ENCODE measurements at places on chromosomes 6 and 20.

GRCh38 chr20:19257865-19258264 is 45.4 kb downstream of the SLC24A3 start:
- DNase-seq: no peak

DNA sequence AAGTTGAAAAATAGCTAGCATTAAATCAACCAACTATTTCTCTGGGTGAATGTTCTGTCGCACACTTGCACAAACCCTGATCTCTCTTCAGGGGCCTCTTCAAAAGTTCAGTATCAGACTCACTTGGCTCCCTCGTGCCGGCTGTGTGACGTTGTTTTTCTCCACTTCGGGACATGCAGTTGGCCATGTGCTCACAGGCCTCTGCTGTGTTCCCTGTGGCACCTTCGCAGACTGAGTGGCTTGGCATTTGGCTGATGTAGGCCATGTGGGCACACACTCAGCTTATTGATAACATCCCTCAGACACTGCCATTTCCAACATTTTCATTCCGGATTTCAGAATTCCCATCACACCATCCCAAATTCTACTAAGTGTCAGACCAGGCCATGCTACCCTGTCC is 49.3 kb downstream of the PACRG start:
- DNase-seq: no peak

DNA sequence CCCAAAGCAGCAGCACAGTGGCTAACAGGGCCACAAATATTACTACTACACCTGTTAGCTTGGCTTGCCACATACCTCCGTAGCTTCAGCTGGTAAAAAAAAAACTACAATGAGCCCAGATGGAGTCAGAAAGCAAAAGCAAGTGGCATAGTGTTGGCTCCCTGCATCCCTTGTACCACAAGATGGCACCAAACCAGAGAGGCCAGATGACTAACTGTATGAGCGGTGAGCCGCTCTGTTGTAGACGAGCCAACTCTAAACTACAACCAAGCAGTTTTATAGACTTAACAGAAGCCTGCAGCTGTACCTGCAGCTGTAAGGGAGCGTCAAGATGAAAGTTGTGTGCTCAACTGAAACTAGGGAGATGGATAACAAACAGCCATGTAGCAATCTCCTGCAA is 84.5 kb upstream of the MCHR2 start:
- DNase-seq: no peak

- no peak for DNase-seq
Measured at GRCh38 chr20:47691625-47692024, 93.7 kb downstream of the SULF2 start.

- peak; percentile 92 for DNase-seq
Measured at GRCh38 chr6:4776131-4776492, at the start of gene CDYL. Gene CDYL (plus strand): TSS chr6:4776404. CDS start chr6:4776784, 380 bp downstream.

- DNase-seq: no peak
Measured at GRCh38 chr6:167648501-167649278, 178.0 kb upstream of the AFDN start.

DNA sequence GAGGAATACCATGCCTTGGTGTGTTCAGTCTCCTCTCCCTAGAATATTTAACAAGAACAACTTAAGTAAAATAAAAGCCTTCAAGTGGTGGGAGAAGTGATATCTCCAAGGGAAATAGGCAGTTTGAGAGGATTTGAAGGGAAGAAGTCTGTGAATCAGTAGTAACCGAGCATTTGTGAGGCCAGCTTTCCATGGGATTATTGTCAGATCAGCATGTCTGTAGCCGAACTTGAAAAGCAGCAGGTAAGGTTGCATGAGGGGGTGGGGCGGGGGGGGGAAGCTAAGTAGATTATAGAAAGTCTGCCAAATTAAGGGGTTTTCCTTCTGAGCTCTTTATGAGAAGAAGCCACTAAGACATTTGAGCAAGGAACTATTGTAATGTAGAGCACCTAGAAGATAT is 92.6 kb downstream of the GRIK2 start:
- DNase-seq: no peak

GRCh38 chr20:56793916-56794315 is 164.8 kb downstream of the TFAP2C start:
- no peak for DNase-seq

GRCh38 chr20:59255256-59255655 is 45.2 kb upstream of the EDN3 start:
- no peak for DNase-seq

GRCh38 chr6:89716532-89716931 is 78.0 kb upstream of the LYRM2 start:
- DNase-seq: no peak

DNA sequence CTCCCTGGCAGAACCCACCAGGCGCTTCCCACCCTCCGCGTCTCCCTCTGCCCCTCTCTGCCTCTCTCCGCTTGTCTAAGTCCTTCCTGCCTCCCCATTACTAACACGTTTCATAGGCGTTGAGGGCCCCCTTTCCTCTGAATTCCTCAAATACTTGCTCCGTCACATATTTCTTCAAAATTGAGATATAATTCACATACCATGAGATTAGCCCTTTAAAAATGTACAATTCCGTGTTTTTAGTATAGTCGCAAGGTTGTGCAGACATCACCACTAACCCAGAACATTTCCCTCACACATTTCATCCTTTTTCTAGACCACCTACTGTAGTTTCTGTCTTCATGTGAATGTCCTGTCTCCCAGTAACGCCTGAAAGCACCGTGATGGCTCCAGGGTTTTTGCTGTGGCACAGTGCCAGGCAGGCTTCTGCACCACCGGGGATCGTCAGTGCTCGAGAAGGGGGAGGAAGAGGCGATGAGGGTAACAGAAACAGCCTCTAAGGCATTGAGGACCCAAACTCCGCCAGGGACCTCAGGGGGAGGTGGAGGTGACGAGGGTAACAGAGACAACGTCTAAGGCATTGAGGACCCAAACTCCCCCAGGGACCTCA is 141.9 kb upstream of the SNX9 start:
- DNase-seq: no peak

GRCh38 chr6:129282019-129282418 is 399.1 kb downstream of the LAMA2 start:
- DNase-seq: no peak

DNA sequence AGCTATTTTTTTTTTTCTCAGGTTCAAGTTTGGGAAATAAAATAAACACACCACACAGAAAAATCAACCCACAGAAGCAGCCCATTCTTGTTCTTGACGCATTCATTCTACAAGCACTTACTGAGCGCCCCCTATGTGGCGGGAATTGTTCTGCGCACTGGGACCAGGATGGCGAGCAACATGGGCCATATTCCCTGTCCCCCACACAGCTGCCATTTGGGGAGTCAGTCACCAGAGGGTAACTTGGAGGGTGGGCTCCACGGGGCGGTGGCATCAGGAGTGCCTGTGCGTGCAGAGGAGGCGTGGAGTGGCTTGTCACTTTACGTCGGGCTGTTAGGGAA is 185.0 kb upstream of the PDE10A start:
- no peak for DNase-seq

GRCh38 chr20:61588411-61589385 is 336.6 kb downstream of the CDH4 start:
- no peak for DNase-seq

- DNase-seq: no peak
Measured at GRCh38 chr20:57680131-57680716, 29.6 kb downstream of the PMEPA1 start.

- DNase-seq: no peak
Measured at GRCh38 chr20:373171-373890, 7.2 kb upstream of the TRIB3 start.

DNA sequence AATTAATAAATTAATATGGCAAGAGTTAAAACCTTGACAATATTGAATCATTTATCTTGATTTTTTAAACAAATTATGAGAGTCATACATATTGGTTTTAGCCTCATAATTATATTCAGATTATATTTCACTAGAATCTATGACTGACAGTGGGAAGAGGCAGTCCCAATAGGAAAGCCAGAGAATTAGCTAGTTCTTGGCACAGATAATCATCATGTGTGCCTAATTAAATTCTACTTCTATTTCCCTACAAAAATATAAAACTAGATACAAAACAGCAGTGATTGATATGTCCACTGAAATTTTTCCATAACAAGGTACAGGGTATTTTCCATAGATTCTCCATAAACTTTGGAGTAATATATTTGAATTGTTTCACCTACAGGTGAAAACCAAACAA is 38.6 kb downstream of the COL9A1 start:
- DNase-seq: no peak

DNA sequence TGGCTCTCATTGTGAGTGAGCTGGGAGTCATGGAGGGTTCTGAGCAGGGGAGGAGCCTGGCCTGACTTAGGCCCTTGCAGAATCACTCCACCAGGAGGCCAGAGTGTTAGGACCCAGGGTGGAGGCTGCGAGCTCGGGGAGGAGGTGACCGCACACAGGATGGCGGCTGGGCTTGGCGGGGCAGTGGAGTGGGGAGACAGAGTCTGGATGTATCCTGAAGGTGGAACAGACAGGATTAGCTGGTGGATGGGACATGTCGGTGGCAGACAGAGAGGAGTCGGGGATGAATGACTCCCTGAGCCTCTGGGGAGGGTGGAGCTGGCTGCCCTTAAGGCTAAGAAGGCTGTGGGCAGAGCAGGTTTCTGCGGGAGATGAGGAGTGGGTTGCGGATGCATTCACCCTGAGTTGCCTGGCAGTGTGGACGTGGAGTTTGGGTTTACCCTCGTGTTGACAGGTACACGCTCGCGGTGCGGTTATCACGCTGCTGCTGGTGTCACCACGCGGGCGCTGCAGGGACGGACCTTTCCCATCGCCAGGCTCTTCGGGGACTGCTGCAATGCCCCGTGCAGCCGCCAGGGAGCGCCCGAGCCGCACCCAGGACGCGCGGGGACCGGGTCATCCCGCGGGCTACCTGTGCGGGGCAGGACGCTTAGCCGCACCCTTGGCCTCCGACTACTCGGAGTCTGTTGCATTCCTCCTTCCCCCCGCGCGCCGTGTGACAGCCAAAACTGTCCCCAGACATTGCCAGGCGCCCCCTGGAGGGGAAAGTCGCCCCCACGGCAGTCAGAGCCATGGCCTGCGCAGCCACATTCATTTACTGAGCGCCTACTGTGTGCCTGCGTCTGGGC is 43.0 kb upstream of the PTGIS start:
- peak; percentile 90 for DNase-seq

- no peak for DNase-seq
Measured at GRCh38 chr20:24675651-24676352, 206.4 kb downstream of the SYNDIG1 start.

DNA sequence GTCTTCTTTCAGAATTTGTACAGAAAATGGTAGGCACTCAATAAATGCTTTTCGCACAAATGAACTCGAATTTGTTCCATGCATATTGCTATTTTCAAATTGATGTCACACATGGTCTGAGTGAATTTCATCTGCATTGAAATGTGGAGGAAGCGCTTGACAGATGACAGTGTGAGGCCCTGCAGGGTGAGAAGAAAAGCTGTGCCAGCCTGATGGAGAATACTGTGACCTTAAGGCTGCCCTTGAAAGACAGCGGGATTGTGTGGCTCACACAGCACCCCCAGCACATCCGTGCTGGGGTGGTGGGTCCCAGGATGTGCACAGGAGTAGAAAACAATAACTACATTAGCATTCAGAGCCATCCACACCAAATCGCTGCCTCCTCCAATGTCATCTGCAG is 14.8 kb upstream of the MCHR2 start:
- no peak for DNase-seq

DNA sequence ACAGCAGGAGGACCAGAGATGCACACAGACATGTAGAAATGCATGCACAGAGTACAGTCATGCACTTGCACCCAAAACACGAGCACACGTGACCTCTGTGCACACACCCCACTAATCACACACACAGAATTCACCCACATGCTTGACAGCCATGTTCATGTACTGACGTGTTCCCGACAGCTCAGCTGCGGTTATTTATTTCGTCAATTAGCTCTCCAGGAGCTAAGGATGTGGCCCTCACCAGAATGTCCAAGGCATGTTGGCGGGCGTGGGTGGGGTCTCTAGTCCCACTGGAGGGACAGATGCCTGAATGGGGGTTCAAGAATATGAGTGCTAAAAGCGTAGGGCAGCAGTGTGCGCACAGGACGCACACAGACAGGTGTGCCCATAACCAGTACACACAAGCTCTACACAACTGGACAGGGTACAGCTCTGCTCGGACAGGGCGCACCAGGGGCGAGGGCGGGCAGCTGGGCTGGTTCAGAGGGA is 571 bp upstream of the PRPF6 start:
- DNase-seq: no peak

GRCh38 chr20:4722993-4723392 is 1.3 kb downstream of the PRND start:
- DNase-seq: no peak

- DNase-seq: no peak
Measured at GRCh38 chr20:50029697-50030461, 47.1 kb downstream of the SNAI1 start.

GRCh38 chr6:136719280-136720044 is 72.8 kb downstream of the MAP3K5 start:
- DNase-seq: no peak

DNA sequence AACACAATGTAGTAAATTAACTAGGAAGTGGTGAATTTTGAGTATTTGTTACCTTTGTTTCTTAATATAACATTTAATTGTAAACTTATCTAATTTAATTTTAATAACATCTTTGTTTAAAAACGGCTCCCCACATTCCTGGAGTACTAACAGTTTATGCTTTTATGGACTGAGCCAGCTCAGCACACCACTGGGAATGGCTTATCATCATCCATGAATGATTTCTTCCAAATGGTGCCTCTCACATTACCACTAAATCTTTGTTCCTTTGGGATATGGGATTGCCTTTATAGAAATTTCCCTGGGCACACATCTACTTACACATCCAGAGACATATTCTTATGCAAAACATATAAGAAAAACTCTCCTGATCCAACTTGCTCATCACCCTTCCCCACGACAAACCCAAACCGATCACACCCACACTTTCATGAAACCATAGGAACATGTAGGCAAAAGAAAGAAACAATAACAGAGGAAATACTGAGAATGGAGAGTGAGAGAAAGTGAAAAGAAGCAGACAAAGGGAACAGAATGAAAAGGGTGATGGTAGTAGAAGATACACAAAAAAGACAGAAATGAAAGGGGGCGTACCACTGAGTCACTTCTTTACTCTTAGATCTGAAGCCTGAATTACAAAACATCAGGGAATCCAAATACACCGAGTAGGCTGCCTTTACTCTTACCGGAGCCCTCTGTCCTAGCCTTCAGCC is 58.5 kb upstream of the KCNK16 start:
- no peak for DNase-seq

DNA sequence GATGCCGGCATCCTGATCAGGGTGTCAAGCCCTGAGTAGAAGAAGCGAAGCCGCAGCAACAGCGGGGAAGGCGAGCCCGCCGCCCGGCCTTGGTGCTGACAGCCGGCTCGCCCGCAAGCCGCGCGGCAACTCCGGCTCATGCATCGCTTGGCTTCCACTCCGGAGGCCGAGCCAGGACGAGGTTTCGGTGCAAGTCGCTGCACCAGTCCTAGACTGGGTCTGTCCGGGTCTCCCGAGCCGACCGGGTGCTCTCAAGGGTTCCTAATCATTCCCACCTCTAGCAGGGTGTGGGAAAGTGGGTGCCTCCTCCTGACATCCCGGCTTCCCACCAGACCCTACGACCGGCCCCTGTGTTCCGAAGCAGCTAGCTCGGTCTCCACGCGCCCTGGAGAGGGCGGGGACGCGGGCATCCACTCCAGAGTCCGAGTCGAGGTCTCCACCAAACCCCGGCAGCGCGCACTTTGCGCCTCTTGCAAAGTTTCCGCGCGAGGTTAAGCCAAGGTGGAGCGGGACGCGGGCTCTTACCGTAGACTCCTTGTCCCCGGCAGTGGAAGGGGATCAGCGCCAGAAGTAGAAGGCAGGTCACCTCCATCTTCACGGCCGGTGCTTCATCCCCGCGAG is 1.4 kb downstream of the MDGA1 start:
- no peak for DNase-seq

All from Peyer's patch (tissue), 4 donors.